Left renal pelvis (tissue), 4 donors: ENCODE measurements at places on chromosomes 4 and X. TPM values are rescaled to one million over a fixed set of nuclear protein-coding genes. Genes with fewer than 3 reads are reported as not detected.
A peak's percentile ranks its signal among the peaks of the same experiment; 100 is the strongest.

GRCh38 chr4:48103483-48104139, 30.4 kb downstream of the TXK start:
- DNase-seq = no peak

GRCh38 chr4:8542776-8543525, 37.2 kb upstream of the GPR78 start:
- no peak for DNase-seq

DNA sequence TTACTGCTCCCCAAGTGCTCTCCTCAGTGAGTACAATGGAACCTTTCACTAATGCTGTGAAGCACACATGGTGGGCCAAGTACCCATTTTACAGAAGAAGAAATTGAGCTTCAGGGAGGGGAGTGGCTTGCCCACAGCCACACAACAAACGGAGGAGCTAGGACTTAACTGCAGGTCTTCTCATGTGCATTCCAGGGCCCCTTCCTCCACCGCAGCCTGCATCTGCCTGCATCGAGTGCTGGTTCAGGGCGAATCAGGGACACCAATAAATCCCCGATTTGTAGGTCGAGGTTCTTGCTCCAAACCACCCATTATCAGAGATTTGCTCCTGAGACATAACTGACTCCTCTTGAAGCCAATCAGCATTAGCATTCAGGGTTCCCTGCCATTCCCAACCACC, 100.9 kb downstream of the MAMLD1 start:
- no peak for DNase-seq

DNA sequence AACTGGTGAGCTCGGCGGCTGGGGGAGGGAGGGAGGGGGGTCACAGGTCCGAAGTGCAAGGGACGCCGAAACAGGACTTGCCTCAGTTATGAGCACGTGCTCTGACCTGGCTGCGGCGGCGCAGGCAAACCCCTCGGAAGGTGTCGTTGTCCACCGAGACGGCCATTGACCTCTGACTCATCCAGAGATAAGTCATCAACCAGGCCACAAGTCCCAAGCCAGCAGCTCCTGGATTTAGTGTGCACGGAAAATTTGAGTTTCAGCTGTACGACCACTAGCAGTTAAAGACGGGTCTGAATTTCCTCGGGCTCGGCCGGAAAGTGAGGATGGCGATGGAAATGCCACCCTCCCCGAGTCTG, 674 bp downstream of the SH3D19 start:
- DNase-seq = peak; percentile 38

GRCh38 chr4:139511320-139511719, 44.7 kb downstream of the SETD7 start:
- DNase-seq = no peak

DNA sequence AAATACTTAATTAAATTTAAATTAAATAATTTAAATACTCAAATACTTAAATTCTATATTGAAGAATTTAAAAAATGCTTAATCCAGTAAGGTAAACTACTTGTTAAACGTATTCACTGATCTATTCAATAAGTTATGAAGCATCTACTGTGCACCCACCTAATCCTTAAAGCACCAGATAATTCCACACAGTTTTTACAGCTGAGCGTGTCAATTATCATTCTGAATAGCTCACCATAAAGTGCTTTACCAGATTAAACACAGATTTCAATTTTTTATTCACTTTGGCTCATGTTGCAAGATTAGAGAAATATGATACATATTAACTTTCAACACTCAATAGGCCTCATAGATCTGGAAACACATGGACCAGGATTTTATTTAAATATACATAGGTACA, 79.2 kb upstream of the DDIT4L start:
- DNase-seq = no peak

GRCh38 chr4:123397144-123398065, 810 bp downstream of the SPRY1 start:
- DNase-seq = no peak

DNA sequence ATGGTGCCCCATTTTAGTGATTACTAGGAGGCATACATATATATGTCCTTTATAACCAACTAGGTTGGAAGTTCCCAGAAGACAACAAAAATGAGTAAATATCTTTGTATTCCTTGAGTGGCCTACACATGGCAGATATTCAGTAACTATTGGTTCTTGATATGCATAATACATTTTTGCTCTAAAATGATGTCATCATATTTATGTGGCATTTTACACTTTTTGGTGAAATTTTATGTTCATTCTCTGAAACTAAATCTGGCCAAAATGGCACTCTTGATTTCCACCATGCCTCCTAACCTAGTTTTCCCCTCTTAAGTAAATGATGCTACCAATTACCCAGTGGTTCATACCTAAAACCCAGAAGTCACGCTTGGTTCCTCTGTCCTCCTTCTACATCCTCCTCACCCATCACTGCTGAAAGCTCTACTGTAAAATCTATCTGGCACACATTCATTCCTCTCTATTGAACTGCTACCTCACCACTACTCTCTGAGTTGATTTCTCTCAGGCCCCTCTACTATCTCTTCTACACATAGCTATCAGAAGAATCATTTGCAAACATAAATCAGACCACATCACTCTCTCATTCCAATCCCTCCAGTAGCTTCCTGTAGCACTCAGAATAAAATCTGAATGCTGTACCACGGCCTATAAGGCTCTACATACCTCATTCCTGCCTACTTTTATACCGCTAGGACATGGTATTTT, 13.4 kb downstream of the SLC10A7 start:
- DNase-seq = no peak

GRCh38 chr4:116243431-116243830, 841.9 kb downstream of the TRAM1L1 start:
- DNase-seq = no peak

DNA sequence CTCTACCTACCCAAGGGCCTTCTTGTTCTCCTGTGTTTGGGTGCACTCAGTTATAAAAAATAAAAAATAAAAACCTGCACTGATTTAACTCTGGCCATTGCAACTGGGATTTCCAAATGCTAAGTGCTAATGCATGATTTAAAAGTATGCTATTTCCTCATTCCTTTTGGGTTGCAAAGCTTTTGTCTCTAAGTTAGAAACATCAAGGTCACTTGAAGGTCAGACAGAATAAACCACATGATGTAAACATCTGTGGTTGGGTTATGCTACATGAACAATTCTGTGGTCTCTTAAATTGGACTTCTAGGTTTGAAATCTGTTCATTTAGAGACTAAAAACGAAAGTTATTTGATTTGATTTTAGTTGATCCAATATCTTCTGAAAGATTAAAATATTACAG, 1547.4 kb upstream of the TENM3 start:
- no peak for DNase-seq

DNA sequence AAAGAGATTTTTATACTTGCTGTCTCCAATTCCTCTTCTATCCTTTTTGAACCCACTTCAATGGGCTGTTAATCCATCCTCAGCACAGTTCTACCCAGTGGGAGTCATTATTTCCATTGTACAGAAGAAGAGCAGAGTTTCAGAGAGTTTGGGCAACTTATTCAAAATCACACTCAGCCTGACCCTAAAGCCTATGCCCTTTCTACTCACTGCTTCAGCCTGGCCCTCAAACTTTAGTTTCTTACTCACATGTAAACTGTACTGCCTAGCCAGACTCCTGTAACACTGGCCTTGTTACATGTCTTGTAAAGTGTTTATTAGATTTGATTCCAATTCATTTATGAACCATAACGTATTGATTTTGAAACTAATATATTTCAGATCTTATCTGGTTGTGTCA, 25.1 kb upstream of the USO1 start:
- no peak for DNase-seq

DNA sequence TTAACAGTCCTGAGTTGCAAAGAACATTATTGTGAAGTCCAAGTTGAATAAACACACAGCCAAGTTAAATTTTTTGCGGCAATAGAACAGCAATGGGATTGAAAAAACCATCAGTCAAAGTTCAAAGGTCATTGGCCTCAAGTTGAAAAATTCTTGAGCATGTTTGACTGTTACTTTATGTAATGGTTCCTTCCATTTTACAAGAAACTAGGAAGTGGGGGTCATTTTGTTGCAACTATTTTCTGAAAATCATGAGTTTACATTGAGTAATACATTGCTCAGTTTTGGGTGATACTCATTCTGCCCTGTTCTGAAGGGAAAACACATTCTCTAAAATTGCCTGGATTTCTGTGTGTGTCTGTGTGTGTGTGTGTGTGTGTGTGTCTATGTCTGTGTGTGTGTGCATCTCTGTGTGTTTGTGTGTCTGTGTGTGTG, 5.2 kb upstream of the IRF2 start:
- no peak for DNase-seq

Gene MMRN1
- 2.4 TPM for polyA plus RNA-seq

Gene FAM47E
- 11.1 TPM for polyA plus RNA-seq

Gene PTPN13
- polyA plus RNA-seq = 134 TPM

Gene DKC1
- polyA plus RNA-seq = 58.2 TPM

Gene TMEM35A
- polyA plus RNA-seq = 9.1 TPM

Gene CSAG1
- not detected for polyA plus RNA-seq

Gene NALF2
- polyA plus RNA-seq = 0.50 TPM

Gene DDX53
- polyA plus RNA-seq = not detected

Gene ZCCHC18
- 4.3 TPM for polyA plus RNA-seq
